ENCODE measurements at places on chromosomes 7 and 10. TPM values are rescaled to one million over a fixed set of nuclear protein-coding genes. Genes with fewer than 3 reads are reported as not detected.
A peak's percentile ranks its signal among the peaks of the same experiment; 100 is the strongest.

TRPV6 gene
- not detected for polyA plus RNA-seq

DNA sequence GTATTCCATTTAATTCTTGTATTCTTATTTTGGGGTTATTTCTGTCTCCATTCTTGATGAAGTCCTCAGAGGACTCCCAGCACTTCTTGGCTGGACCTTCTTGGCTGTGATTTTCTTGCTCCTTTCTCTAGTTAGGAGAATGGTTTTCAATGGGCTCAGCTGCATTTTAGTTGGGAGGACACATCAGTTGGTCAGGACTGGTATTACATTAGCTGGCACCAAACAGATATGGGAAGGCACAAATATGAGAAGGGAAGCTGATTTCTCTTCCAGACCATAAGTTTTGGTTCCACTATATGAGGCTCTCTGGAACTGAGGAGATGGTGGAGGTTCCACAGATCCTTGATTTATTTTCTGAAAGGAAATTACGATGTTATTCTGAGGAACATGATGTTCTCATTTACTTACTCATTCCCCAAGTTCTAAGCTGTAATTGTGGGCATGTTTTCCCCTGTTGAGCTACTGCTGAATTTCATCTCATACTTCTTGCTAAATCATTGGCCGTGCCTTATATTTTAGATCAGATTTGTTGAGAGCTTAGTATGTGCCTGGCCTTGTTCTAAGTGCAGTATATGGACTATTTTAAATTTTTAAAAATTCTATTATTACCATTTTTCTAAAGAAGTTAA is 261.0 kb downstream of the THSD7A start:
- DNase-seq, result no peak

DNA sequence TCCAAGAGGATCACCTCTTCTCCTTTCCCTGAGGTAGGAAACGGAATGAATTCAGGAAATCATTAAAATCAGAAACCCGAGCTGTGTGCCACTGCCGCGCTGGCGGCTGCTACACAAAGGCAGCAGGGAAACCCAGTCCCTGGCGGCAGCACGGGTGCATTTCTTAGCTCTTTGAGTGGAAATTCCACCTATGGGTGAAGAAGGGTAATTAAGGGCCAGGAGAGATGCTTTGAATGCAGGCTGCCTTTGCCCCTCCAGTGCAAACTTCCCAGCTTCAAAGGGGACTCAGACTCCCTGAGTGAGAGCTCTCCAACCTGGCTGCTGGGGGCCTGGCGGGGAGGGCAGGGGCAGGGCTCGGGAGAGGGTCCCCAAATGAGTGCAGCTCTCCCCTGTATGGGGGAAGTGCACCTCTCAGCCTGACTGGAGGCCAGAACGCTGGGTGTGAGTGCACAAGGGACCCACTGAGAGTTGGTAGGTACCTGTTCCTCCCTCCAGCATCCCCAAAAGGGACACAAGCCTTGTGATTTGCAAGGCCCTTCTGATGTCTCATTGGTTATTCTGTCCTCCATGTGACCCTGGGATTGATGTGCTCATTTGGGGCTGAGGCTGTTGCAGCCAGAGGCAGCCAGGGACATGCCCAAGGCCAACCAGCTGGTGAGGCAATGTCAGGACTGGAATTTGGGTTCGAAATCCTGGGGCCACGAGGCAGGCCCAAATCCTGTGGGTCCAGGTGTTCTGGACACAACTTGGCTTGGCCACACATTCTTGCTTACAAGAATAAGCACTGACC is 16.3 kb upstream of the ZMIZ1 start:
- no peak for DNase-seq

GRCh38 chr7:603152-603951 is 83.7 kb upstream of the PDGFA start:
- peak; percentile 20 for DNase-seq

AKR1C4 gene
- not detected for polyA plus RNA-seq

ANXA8L1 gene
- polyA plus RNA-seq, result 0.17 TPM

DNA sequence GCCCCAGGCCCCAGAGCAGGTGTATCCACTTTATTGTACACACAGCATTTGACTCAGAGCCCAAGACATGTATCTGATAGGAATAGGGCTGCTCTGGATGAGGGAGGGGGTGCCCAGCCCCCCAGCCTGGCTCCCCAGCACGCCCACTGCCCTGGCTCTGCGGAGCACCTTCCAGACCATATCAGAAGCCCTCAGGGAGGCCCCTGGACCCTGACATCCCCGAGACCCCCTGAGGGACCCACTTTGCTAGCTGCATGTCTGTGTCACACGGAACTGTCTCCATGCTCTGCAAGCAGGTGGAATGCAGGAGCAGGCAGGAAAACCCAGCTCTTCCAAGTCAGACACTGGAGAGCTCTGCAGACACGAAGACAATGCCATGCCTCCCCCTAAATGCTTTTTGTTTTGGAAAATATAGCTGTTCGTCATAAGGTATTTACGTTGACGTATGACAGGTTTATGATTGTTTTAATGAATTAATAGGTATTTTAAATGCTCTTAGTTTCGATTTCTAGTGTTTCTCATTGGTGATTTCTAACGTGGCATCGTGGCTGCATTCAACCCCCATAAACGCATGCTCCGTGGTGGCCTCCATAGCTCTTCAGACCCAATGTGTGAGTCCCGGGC is 92.8 kb upstream of the INSIG1 start:
- DNase-seq, result no peak
